ENCODE measurements at places on chromosomes 5 and 9.

DNA sequence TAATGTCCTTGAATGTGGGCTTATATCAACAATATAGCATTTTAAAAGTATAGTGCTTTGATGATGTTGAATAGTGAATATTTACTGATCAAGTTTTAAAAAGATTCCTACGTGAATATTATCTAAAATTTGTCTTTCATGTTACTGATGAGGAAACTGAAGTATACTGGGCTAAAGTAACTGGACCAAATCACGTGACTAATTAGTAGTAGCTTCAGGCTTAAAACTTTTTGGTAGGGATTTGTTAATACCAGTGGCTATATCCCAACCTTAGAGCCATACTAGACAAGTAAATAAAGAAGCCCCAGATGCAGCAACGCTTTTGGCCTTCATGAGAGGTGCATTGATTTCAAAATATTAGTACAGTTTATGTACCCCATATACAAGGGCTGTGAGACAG is 152.1 kb upstream of the EDIL3 start:
- DNase-seq: no peak

DNA sequence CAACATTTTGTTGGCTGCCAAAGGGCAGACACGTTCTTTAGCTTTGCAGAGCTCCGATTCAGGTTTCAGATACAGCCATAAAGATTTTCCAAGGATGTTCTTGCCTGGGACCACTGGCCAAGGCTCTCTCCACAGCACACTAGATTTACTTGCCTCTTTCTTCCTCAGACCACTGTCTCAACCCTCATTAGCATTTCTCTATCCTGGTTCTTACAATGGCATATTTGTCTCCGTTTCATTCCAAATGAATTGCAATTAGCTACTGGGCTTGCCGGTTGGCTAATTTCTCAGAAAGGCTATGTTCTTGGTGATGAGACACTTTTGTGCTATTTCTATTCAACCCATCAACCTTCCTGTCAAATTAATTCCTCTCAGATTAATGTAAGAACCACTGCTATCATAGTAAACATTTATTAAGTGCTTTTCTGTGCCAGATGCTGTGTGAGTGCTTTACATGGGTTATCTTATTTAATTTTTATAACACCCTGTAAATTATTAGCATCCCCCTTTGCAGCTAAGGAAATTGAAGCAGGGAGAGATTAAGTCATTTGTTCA is 118.4 kb upstream of the NR3C1 start:
- no peak for DNase-seq

GRCh38 chr5:169584998-169585451 is 1.5 kb downstream of the SPDL1 start:
- no peak for DNase-seq

DNA sequence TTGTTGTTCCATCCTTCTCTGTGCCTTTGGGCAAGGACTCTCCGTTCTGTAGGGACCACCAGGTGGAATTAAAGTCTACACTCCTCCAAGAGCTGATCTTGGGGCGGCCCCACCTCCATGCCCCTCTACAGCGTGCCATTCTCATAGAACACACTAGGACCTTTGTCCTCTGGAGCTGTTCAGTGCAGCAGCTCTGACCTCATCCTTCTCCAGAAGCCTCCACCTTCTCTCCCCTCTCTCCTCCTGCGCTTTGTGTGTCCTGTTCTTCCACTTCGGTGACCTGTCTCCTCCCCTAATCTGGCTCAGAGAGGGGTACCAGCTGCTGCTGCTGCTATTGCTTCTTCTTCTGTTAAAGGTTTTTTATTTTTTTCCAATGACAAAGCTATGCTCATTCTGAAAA is 1.8 kb upstream of the MACROH2A1 start:
- DNase-seq: no peak

GRCh38 chr5:90709323-90710155 is 150.9 kb downstream of the ADGRV1 start:
- no peak for DNase-seq

- no peak for DNase-seq
Measured at GRCh38 chr5:110630350-110630749, 96.1 kb downstream of the TMEM232 start.

DNA sequence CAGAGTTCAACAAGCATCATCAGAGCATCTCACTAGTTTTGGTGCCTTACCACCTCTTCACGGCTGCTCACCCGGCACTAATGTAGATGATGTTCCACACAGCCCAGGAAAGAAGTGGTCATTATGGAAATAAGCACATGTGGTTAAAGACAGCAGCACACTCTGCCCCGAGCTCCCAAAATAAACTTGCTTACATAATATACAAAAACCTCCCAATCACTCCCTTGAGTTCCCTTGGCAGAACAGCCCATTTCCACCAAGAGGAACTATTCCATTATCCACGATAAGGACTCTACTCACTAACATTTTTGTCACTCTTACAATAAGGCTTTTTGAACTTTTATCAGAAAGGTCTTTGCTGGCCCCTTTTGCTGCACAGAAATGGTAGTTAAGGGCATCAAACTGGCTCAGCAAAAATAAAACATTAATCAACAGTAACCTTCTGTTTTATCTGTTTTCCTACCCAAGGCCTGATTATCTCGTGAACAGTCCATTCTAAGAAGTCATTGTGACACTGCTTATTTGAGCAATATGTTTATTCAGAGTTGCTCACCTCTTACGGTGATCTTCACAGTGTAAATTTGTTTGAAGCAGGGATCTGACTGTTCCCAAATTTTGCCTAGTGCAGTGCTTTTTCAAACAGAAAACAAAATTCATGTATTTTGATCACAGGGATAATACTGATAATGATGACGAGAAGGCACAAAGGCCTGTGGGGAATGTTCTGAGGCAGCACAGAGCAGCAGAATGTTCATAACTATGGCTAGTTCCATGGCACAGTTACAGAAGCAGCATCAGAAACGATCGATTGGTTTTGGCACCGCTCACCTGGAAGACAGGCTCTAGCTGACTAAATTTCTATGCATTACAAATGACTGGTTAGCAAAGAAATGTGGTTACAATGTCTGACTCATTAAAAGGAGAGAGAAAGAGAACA is 399.8 kb upstream of the PIK3R1 start:
- no peak for DNase-seq

DNA sequence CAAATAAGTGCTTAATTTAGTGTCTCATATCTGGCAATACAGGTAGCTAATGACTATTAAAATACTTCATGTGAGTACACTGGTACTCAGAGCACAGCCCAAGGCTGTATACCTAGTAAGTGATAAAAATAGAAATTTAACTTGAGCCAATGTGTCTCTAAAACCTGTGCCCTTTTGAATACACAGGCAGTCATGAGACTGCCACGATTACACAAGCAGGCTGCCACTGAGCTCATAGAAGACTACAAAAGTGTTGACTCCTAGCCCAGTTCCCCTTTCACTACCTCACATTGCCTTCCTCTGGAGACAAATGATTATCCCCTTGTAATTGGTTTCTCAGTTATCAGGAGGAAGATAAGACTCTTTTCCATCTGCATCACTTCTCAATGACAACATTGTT is 66.3 kb upstream of the PAPPA start:
- no peak for DNase-seq

GRCh38 chr9:121194730-121195129 is 6.9 kb downstream of the RAB14 start:
- DNase-seq: no peak

DNA sequence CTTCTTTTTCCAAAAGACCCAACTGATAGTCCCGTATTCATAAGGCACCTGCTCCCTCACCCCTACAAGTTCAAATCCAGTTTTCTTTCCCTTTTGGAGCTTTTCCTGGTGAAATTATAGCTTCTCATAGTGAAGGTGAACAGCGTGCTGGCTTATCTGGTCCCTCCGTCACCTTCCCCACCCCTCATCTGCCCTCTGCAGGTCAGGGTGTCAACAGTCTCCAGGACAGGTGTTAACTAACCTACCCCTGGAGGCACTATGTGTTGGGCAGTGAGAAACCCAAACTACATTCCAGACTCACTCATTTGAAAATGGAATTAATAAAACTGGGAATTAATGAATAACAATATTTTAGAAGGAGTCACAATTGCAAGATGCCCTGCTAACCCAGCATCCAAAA is 109.0 kb upstream of the TAS2R1 start:
- DNase-seq: no peak

- DNase-seq: no peak
Measured at GRCh38 chr5:944992-945685, 52.5 kb downstream of the TRIP13 start.

GRCh38 chr9:110011628-110012320 is 196.2 kb downstream of the C9orf152 start:
- no peak for DNase-seq

- no peak for DNase-seq
Measured at GRCh38 chr5:2750026-2750757, 1.3 kb downstream of the IRX2 start.

- no peak for DNase-seq
Measured at GRCh38 chr5:159106193-159106568, 6.5 kb upstream of the EBF1 start.

All from RCC 7860 (cell line).